ENCODE measurements at places on chromosomes 16 and 17.

DNA sequence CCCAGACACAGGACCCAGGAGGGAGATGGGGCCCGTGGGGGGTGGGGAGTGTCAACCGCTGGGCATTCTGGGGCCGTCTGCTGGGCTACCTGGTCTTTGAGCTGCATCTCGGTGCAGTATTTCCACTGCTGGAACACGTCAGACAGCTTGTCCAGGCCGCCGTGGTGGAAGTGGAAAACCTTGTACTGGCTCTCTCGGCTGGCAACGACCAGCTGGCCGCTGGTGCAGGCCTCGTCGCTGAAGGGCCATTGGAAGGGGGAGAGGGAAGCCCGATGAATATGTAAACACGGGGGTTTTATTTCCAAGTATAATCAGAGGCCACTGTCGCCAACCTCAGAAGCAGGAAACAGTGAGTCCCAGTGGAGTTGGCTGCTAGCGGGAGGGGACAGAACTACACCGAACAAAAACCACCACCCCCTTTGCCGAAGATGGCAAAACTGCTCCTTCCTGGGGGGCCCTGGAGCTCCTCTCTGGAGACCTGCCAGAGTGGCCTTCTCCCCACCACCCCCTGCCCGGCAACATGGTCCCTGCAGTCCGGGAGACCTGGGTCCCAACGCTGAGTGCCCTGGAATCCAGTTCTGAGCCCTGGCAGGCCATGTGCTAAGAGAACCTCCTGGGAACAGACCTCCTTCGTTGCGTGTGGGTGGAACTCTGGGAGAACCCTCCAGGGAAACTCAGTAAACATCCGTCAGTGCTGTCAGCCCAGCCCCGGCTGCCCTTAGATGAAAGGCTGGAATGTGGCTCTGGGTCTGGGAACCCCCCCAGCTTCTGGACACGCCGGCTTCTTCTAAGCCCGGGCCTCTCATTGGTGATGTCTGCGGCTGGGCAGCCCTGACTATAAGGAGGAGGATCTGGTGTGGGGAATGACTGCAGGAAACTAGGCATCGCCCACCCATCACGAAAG is 84.1 kb downstream of the TBC1D16 start:
- no peak for DNase-seq

GRCh38 chr17:71703701-71704100 is 417.1 kb upstream of the SOX9 start:
- no peak for DNase-seq

DNA sequence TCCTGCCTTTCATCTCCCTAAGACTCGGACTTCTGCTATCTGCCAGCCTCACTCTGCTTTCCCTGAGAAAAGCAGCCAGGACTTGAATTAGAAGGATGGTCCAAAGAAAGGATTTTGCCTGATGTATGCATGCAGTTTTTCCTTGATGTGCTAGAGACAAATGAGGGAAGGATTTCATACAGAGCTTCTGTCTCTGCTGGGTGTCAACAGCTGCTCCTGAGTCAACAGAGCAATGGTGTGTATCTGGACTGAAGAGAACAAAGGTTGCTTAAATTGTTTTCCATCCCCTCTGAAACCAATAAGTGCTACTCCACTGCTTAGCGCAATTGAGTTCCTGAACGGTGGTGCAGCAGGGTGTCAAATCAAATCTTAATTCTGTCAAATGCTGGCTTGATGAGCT is 680.6 kb upstream of the C16orf82 start:
- no peak for DNase-seq

DNA sequence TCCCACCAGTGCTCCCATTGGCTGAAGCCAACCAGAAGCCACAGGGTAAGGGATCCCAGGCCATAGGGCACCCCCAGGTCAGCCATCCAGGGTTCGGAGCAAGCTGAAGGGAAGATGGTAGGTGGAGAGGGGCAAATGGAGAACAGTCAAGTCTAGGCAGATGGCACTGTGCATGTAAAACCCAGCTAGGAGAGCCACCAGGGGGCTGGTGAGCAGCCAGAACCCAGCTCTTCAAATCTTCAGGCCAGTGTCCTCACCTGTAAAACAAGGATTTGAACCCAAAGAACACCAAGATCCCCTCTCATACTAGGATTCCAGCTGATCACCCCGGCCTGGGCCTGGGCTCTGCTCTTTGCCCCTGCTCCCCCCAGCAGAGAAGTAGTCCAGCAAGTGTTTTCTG is 43.5 kb downstream of the GINS3 start:
- no peak for DNase-seq

DNA sequence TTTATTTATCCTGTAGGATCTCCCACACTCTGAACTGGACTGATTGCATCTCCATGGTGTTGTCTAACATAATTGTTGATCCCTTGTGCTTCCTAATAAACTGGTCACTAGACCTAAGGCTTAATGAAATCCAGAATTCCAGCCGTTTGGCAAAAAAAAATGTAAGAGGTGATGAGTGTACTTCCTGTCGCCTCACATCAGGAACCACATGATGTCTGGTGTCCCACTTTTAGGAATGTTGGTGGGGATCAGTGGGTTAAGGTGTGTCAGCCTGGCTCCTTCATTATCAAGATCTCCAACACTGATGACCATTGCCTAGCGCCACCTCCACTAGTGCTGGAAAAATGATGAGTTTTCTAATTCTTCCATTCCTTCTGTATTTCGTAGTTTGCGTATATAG is 18.6 kb upstream of the LONP2 start:
- DNase-seq = no peak

GRCh38 chr17:28174352-28175046 is 132.0 kb downstream of the NLK start:
- peak; percentile 47 for DNase-seq

- DNase-seq = no peak
Observed at GRCh38 chr16:28267356-28267755, 25.0 kb upstream of the SBK1 start.

- no peak for DNase-seq
Observed at GRCh38 chr17:51275381-51275780, 15.0 kb downstream of the UTP18 start.

- no peak for DNase-seq
Observed at GRCh38 chr16:29720703-29721102, 25.1 kb downstream of the C16orf54 start.
